ENCODE measurements at places on chromosomes 11 and 22.

- DNase-seq = no peak
Measured at GRCh38 chr11:123519055-123519796, 89.2 kb downstream of the GRAMD1B start.

DNA sequence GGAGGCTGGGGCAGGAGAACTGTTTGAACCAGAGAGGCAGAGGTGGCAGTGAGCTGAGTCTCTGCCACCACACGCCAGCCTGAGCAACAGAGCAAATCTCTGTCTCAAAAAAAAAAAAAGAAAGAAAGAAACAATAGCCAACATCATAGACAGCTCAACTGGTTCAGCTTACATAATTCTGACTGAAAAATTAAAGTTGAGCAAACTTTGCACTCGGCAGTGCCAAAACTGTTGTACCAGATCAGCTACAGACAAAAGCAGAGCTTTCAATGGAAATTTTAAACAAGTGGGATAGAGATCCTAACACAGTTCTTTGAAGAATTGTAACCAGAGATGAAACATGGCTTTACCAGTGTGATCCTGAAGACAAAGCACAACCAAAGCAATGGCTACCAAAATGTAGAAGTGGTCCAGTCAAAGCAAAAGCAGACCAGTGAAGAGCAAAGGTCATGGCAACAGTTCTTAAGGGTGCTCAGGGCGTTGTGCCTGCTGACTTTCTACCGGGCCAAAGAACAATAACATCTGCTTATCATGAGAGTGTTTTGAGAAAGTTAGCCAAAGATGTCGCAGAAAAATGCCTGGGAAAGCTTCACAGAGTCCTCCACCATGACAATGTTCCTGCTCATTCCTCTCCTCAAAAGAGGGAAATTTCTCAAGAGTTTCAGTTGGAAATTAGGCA, 59.3 kb downstream of the TTC28 start:
- DNase-seq = no peak

DNA sequence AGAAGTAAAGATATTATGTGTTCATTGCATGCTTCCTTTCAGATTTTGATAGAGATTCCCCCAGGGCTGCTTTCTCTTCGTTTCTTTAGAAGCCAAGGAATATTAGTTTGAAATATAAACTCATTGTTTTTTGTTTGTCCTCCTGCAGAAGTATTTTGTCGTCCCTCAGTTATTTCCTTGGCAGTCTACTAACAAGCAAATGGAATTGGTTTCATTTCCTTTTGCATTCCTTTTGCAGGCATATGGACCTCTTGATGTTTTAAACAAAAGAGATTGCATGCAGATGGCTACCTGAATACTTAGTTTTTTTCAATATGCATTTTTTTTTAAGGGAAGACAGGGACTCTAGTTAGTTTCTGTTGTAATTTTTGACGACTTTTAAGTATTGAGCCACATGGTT, 62.2 kb downstream of the BCL2L13 start:
- no peak for DNase-seq

GRCh38 chr11:74020539-74020938, 11.7 kb upstream of the UCP3 start:
- no peak for DNase-seq

- no peak for DNase-seq
Measured at GRCh38 chr22:28892175-28892731, 8.9 kb downstream of the ZNRF3 start.

DNA sequence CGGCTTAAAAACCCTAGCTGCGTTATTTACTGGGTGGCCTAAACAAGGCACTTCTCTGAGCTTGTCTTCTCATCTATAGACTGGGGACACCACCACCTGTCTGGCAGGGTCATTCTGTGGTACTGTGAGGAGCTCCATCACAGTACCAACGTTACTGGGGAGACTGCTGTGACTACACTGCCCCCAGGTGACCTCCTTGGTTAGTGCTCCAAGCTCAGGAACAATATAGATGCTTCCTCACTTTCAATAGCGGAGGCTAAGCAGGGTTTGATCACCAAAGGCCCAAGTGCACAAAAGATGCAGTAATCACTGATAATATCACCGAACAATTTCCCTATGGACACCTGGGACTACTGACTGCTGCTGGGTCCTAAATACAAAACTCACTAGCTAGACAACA, 18.8 kb downstream of the PRPF19 start:
- no peak for DNase-seq

DNA sequence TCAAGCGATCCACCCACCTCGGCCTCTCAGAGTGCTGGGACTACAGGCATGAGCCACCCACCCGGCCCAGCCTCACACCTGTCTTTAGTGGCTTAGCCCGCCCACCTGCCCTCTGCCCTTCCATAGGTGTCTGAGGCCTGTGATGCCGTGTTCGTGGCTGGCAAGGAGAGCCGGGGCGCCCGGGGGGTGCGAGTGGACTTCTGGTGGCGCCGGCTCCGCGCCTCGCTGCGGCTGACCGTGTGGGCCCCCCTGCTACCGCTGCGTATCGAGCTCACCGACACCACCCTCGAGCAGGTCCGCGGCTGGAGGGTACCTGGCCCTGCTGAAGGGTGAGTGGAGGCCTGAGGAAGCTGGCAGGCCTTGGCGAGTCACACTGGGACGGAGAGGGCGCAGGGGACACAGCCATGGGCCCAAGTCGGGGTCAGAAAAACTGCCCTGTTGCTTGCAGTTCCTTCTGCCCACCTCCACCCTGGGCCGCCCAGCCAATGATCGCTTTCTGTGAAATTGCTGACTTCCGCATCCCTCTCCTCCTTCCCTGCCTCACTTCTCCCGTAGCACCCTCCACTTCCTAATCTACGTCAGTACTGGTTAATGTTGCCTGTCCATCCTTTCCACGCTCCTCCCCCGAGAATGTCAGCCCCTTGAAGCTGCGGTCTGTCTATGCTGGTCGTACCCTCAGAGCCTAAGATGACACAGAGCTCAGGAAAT, 9.3 kb downstream of the TMEM132A start:
- no peak for DNase-seq

- DNase-seq = no peak
Measured at GRCh38 chr11:108901359-108901758, 236.5 kb downstream of the DDX10 start.

- DNase-seq = no peak
Measured at GRCh38 chr22:50245214-50246072, 620 bp upstream of the TUBGCP6 start.

GRCh38 chr11:35366798-35367197, 52.6 kb downstream of the SLC1A2 start:
- no peak for DNase-seq

DNA sequence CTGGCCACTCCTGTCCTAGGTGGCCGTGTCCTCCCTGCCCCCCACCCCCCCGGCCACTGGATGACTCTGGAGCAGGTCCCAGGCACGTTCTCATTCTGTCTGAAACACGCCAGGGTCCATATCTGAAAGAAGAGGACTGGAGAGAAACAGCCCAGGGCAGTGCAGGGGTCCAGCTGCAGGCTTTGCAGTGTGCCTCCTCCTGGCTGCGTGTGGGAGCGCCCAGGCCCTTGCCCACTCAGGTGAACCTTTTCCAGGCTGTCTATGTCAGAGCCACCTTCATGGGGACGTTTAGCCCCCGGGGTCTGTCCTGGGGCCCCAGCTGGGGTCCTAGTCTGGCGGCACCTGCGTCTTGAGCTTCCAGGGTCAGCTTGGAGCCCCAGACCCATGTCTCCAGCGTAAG, 15.6 kb downstream of the GRAMD4 start:
- no peak for DNase-seq

DNA sequence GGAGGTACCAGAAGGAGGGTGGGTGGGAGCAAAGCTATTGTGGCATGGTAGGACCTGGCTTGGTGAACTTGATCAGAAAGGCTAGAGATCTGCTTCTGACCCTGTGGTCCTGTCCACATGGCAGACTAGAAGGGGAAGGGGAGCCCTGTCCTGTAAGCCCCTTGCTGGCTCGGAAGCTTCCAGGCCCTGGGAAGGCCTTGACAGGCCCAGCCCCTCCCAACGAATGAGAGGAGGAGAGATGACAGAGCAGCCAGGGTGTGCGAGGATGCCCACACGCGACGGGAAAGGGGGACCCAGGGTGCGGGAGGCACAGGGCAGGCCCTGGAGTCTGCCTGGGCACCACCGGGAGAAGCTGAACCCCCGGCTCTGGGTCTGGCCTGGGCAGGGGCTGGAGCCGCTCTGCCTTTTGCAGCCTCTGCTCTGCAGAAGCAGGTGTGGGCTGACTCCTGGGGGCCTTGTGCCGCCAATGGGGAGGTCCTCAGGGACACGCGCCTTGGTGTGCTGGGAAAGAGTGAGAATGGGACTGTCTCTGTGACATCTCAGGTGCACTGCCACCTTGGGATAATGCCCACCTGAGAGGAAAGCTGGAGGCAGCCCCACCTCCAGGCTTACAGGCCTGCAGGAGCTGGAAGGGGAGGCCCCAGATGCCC, 1447.5 kb downstream of the BRD1 start:
- DNase-seq = peak; percentile 15

All from breast epithelium (tissue), 4 donors.